Stimulated activated CD4-positive, alpha-beta T cell treated with anti-CD3 and anti-CD28 coated beads, Interleukin-1b, Interleukin-23, amount 100 ng/mL, for 1 hour (primary cell): ENCODE measurements at places on chromosomes 1 and 21.

- no peak for DNase-seq
Observed at GRCh38 chr1:101191049-101191448, 45.8 kb upstream of the S1PR1 start.

DNA sequence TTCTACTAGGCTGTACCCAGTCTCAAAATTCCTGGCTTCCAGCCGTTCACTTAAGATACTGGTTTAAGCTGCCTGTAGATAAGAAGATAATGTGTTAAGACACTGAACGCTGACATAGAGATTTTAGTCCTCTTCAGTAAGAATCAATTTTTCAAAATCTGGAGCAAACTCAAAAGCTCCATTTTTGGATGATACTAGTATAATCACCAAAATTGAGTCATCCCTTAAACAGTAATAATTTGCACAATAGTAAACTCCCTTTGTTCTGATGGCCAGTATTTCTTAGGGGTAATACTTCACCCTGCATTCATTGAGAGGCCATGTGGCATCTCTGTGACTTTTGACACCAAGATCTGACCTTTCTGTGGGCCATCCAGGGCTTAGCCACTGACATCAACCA is 299.8 kb upstream of the USP25 start:
- no peak for DNase-seq

GRCh38 chr1:158154501-158154900 is 26.2 kb upstream of the CD1D start:
- DNase-seq: no peak

DNA sequence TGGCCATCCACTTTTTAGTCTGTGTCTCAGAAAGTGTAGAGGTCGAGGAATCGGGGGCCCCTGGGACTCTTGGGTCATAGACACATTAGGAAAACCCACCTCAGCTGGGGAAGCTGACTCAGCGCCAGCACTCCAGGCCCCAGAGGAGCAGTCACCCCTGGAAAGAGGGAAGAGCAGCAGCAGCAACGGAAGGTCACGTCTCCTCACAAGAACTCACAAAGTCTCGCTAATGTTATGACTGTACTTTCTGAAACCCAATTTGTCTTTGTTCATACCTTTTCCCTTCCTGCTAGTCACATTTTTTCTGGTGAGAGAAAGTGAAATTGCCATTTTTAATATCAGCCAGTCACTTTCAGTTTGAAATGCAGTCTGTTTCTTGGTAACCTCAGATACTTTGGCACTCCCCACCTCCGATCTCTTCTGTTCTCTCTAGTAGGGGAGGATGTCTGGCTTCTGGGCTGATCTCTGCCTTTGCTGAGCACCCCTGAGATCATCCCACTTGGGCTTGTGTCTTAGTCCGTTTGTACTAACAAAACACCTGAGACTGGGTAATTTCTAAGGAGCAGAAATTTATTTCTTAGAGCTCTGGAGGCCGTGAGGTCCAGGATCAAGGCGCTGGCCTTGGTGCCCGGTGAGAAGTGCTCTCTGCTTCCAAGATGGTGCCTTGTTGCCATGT is 6.0 kb upstream of the NLRP3 start:
- DNase-seq: no peak

DNA sequence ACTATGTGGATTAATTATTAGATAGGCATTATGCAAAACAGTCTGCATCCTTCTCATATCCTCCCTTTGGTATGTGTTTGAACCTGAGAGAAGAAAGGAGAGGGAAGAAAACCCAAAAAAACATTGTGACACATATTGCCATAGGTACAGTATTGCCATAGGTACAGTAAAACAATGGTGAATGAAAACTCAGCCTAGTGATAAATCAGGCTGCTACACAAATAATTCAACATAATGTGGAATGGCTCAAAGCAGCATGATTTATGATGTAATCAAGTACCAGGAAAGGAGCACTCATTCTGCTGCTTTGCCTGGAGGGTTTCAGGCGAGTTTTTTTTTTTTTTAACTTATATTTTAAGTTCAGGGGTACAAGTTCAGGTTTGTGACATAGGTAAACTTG is 213.9 kb upstream of the LYPLAL1 start:
- no peak for DNase-seq

DNA sequence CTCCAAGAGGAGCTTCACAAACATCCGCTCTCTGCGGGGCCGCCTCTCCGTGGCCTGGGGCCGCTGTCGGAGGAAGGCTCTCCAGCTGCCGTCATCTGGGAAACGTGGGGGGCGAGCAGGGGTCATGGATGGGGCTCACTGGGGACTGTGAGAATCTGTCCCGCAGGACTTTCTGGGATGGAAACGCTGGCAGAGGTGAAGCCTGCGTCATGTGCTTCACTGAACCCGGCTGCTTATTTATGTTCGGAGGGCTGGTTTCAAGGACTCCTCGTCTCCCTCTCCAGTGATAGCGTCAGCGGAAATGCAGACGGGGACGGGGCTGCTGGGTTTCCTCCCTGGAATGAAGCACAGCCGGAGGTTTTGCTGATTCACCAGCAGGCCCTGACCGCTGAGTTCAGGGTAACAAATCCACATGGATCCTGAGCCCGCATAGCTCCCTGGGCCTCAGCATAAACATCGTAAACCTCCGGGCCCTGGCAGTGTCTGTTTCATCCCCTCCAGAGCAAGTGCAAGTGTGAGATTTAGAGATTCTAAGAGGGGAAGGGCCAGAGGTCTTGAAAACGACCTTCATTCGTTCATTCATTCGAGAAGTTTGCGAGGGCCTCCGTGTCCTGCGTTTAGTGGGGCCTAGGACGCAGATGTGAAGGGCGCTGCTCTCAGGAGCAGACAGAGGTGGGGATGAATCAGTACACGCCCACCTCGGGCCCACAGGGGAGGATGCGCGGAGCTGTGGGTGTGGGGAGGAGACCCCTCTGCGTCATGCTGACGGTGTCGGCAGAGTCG is 7.0 kb upstream of the POFUT2 start:
- no peak for DNase-seq

DNA sequence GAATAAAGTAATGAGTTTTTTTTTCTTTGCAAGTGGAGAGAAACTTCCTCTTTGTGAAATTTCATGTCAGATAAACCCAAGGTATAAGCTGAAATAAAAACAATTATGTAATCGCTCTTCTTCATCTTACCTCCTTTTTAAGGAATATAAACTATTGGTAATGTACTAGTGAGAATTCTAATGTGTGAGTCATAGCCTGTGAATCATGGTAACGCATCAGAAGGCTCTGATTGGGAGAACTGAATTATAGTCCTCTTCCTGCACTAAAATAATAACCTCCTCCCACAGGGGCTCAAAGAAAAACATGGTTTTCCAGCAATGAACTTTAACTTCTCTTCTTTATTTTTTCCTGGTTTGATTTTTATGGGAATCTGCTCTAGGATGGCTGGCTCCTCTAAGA is 57.1 kb upstream of the COX20 start:
- no peak for DNase-seq

- no peak for DNase-seq
Observed at GRCh38 chr1:171983584-171983983, 142.3 kb downstream of the DNM3 start.

DNA sequence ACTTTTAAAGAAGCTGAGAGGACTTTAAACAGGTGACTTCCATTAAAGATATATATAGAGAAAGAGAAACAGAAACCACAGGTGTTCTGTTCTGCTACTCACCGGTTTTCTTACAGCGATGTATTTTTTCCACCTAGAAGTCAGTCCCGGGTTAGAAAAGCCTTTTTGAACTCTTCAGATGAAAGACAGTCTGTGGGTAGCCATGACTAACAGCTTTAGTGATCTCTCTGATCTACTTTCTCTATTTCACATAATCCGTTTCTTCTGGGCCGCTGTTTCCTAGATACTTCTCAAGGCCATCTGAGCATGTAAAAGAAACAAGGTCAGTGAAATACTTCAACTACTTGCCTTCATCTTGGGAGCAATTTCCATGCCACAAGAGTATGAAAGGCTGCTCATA is 25.1 kb downstream of the WDR64 start:
- no peak for DNase-seq

DNA sequence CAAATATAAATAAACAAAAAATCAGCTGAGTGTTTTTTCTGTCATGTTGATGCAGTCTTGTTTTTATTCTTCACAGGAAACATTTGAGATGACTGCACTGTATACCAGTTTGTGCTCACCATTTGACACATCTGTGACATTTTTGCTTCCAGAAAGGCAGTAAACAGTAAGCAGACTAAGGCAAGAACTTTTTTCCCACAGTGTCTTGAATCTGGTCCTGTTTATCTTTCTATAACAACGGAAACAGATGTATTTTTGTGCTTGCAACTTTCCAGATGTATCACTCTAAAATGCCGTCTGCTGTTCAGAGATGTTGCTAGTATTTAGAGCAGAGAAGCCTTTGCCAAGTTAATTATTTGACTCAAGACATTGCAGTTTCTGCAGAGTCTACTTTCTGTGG is 105.5 kb downstream of the ZC3H11B start:
- DNase-seq: no peak

DNA sequence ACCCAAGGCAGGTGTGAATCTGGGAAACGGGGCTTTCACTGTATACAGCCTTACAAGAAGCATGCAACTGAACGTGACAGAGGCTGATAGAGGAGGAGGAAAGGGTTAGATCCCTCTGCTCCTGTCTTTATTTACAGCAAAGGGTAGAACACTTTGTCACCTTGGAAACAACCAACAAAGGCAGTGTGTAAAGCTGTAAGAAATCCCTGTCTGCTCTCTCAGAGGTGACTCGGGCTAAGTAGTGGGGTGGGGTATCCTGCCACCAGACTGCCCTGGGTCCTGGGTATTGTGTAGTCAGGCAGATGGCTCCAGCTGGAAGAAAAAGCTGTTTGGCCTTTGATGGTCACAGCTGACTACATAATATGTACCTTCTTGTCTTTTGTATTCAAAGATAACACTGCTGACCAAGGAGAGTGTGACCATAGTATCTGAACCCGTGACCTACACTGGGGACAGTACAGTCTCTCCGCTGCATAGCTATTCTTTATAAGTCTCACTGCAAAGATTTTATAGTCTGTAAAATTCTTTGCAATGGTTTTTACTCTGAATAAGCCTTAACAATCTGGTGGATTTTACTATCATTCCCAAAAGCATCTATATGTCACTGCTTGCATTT is 22.1 kb upstream of the POU2F1 start:
- DNase-seq: no peak

GRCh38 chr1:230426246-230427093 is at the start of gene PGBD5:
Gene PGBD5 (minus strand): TSS chr1:230426332. CDS start chr1:230425928, 404 bp downstream.
- peak; percentile 33 for DNase-seq

- DNase-seq: no peak
Observed at GRCh38 chr1:75579046-75579445, 31.9 kb downstream of the SLC44A5 start.

- DNase-seq: no peak
Observed at GRCh38 chr21:15669247-15669646, 60.5 kb upstream of the USP25 start.

GRCh38 chr1:86774305-86775295 is 70.2 kb downstream of the SH3GLB1 start:
- DNase-seq: no peak

GRCh38 chr1:219555806-219556205 is 57.1 kb downstream of the ZC3H11B start:
- DNase-seq: no peak

DNA sequence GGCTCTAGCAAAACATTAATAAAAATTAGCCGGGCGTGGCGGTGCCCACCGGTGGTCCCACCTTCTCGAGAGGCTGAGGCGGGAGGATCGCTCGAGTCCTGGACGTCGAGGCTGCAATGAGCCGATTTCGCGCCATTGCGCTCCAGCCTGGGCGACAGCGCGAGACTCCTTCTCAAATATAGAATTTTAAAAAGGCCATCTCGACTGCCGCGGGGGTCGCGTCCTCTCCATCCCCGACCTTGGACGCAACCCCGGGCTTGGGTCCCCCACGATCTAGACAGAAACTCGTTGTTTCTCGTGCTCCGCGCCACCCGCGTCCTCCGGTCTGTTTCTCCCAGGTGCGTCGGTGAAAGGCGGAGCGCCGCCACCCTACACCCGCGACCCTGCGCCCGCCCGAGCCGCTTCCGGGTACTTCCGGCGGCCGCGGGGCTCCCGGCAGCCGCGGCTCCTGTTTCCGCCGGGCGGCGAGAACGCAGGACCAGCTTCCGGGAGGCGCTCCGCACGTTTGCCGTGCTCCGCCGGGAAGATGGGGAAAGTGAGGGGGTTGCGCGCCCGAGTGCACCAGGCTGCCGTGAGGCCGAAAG is at the start of gene SLX9:
Gene SLX9 (plus strand): TSS at position 498 of the 584 bp plus-strand sequence. CDS start 29 bp downstream, at position 527.
- peak; percentile 47 for DNase-seq
